ENCODE measurements at places on chromosomes 6 and 20. TPM values are rescaled to one million over a fixed set of nuclear protein-coding genes. Genes with fewer than 3 reads are reported as not detected.

Gene BPI
- not detected for total RNA-seq

DNA sequence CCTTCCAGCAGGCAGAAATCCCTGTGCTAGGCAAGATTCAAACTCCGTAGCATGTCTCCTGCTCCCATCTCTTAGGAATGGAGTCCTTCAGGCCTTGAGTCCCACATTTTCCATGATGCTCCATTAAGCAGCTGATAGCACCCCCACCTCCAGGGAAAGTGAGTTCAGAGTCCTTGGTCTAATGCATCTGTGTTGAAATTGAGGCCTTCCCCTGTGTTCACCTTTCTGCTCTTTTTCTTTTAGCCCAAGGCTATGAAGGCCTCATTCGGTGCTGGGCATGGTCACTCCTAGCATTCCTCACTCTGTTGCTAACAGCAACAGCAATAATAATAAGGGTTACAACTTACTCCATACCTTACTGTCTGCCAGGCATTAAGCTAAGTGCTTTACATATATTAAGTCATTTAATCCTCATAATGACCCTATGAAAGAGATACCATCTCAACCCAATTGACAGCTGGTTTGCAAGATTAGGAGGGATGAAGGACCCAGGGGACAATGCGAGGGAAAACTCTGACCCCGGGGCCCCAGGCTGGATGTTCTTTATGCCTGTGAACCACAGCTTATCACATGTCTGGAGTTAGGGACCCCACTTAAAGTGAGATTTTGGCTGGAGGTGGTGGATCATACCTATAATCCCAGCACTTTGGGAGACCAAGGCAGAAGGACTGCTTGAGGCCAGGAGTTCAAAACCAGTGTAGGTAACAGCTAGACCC lies 17.5 kb upstream of the PANK2 start:
- no peak for DNase-seq

Gene EDN3
- total RNA-seq = 4.7 TPM

DNA sequence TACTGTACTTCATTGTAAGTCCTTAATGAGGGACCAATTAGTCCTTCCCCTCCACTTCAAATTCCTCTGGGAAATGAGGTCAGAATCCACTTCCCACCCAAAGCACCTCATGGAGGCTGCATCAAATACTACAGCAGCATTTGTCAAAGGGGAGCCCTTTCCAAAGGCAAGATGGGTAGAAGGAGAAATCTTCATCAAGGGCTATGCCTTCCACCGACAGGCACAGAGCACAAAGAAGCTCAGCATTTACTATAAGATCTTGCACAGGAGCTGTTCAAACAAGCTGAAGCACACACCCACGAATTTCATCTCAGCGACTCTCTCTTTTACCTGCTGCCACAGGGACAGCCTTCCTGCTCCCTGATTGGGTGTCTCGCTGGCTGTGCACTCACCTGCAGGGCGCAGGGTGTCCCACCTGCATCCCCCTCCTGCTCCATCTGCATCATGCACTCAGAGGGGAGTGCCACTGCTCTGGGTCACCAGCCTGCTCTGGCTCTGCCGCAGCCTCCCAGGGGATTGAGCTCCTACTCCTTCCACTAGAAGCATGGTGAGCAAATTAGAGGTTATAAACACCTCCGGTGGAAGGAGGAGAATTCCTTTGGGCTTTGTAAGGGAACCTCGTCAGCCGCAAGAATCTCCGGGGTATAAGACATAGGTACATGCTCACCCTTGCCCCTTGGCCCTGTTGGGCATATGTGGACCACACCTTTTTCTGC lies 164.5 kb downstream of the ATXN1 start:
- no peak for DNase-seq

Gene ENPP1
- 16.2 TPM for total RNA-seq

DNA sequence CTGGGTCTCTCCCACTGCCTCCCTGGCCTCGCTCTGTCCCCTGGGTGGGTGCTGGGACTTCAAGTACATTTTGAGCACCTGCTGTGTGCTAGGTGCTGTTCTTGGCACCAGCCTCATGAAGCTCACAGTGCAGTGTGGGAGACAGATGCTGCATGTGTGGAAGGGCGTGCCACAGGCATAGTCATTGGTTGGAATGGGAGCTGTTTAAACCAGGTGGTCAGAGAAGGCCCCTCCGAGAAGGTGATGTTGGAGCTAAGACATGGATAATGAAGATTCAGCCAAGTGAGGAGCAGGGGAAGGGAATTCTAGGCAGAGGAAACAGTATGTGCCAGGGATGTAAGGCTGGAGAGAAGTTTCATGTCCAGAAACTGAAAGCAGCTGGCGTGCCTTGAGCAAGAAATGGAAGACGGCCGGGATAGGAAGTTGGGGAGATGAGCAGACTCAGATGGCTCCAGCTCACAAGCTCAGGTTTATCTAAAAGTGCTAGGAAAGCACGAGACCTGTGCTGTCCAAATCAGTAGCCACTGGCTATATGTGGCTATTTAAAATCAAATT lies 9.9 kb downstream of the LPIN3 start:
- DNase-seq = no peak
